ENCODE measurements at places on chromosomes 16 and 17.

GRCh38 chr17:38719943-38720641 is 10.0 kb upstream of the CISD3 start:
- no peak for DNase-seq

DNA sequence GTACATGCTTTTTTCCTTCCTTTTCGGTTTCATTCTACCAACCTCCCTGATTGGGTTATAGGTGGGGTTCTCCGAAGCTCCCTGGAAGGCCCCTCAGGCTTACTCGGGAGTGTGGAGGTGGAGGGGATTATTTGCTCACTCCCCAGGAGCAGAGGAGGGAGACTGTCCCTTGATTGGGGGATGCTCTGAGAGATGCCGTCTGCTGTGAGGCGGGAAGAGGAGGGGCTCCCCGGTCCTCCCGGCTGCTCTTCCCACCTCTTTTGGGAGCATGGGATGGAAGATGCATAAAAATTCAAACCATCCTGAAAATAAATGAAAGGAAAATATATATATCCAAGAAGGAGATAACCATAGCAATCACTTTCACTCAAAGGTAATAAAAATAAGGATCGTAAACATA is 16.1 kb upstream of the RPTOR start:
- no peak for DNase-seq

DNA sequence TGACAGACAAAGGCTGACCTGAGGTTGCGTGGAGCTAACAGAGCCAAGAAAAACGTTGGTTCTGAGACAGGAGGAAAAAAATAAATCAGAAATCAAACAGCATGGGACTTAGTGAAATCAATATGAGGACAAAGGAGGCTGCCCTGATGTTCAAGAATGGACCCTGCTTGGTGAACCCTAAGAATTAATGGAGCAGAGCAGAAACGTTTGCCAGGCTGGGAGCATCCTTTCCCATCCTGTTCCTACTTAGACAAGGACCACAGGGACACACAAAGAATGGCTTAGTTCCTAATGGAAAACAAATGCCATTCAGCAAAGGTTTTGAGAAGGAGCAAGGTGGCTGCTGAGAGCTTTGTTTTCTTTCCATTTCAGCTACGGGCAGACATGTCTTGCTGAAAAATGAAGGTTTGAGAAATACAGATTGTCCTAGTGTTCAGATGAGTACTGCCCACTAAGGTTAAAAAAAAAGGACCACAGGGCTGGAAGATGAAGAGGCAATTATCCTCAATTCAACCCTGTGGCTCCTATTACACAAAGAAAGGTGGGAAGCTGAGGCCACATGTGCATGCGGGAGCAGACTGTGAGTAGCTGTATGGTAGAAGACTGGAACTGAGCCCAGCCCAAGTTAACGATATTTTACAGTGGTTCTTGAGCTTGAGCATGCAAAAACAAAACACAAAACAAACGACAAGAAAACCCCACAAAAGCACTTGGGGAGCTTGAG is 230.1 kb downstream of the SLC39A11 start:
- DNase-seq: no peak

- DNase-seq: no peak
Measured at GRCh38 chr17:55444471-55445441, 23.1 kb upstream of the MMD start.

- no peak for DNase-seq
Measured at GRCh38 chr17:76834870-76835269, 33.3 kb upstream of the MGAT5B start.

GRCh38 chr16:48834576-48834975 is 224.6 kb upstream of the N4BP1 start:
- no peak for DNase-seq

- no peak for DNase-seq
Measured at GRCh38 chr17:66541461-66542128, 239.2 kb downstream of the PRKCA start.

DNA sequence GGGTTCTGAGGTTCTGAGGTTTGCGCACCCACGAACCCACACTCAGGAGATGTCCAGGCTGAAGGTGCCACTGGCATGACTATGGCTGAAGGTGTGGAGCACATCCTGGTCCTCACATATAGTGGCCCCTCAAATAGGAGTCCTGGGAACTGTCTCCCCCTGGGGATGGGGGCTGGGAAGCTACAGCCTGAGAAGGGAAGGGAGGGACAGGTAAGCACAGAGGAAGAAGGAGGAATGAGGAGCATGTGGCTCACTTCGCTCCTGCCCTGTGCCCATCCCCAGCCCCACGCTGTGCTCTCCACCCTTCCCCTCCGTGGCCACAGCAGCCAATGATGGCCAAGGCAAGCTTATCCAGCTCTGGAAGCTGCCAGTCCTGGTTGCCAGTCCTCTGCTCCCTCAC is 123.9 kb upstream of the LHX1 start:
- DNase-seq: no peak

DNA sequence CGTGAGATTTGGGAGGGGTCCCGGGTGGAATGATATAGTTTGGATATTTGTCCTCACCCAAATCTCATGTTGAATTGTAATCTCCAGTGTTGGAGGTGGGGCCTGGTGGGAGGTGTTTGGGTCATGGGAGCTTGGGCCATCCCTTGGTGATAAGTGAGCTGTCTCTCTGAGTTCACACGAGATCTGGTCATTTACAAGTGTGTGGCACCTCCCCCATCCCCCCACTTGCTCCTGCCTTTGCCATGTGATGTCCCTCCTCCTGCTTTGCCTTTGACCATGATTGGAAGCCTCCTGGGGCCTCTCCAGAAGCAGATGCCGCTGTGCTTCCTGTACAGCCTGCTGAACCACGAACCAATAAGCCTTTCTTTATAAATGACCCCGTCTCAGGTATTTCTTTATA is 21.3 kb upstream of the BAIAP2 start:
- no peak for DNase-seq

- DNase-seq: no peak
Measured at GRCh38 chr16:15450624-15451023, 16.2 kb downstream of the BMERB1 start.

DNA sequence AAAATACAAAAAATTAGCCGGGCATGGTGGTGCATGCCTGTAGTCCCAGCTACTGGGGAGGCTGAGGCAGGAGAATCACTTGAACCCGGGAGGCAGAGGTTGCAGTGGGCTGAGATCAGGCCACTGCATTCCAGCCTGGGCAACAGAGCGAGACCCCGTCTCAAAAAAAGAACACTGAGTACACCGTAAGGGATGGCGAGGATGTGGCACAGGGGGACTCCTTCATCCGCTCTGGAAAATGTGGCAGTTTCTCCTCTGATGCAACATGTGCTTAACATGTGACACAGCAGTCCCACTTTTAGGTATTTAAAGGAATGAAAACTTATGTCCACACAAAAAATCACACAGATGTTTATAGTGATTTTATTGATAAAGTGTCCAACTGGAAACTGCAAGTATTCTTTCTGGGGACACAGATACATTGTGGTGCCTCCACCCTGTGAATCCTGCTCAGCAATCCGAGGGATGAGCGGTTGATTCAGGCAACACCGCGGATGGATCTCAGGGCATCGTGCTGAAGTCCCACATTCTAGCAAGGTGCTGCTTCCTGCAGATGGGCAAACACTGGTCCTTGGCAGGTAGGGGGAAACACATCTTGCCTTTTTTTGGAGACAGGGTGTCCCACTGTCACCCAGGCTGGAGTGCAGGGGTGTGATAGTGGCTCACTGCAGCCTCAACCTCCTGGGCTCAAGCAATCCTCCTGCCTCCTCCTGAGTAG is 3.5 kb upstream of the C16orf95 start:
- no peak for DNase-seq

DNA sequence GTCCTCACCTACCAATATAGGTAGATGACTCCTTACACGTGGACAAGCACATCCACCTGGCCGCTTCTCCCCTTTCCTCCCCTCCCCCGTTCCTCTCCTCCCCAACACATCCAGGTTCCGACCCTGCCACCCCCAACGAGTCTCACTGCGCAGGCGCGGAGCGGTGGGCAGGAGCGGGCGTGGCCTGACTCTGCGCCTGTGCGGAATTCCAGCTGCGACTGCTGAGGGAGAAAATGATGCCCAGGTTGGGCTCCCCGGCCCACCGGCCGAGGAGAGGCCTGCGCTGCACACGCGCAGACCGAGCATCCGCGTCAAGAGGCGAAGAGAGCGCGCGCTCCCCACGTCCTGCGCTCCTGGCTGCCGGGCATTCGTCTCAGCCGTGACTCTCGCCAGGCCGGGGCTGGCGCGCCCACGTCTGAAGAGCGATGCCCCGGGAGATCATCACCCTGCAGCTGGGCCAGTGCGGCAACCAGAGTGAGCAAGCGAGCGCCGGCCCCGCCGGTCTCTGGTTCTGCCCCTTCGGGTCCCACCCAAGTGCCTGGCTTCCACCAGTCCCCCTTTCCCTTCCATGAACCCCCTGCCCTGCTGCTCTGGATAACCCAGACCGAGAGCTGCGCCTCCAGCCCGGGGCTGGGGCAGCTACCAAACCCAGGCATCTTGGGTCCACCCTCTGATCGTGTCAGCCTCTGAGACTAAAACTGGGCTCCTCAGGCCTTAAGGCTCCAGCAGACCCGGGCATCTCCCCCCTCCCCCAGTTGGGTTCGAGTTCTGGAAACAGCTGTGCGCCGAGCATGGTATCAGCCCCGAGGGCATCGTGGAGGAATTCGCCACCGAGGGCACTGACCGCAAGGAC is at the start of gene TUBG2:
Gene TUBG2 (plus strand): TSS at position 206 of the 853 bp plus-strand sequence. CDS start 220 bp downstream, at position 426.
- DNase-seq: peak; percentile 64

DNA sequence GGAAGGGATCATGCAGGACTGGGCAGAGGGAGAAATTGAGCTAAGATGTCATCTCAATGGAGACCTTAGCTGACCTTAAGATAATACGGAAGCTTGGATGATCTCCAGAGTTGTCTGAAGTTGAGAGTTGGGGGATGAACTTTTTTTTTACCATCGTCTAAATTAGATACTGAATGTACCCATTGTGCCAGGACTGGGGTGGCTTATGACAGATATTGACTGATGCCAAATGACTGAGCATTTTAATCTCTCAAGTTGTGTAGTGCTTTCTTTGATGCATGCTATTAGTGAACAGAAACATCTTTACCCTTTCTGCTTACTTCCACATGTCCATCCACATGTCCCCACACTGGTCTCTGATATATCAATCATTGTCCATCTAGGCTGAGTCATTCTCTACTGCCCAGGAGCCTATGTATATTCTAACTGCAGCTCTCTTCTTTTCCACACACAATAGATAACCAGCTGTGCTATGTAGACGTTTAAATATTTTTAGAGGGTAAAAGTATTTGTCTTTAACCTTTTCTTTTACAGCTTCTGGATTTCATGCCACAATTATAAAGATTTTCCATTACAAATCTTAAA is 60.2 kb upstream of the ZKSCAN2 start:
- DNase-seq: no peak

DNA sequence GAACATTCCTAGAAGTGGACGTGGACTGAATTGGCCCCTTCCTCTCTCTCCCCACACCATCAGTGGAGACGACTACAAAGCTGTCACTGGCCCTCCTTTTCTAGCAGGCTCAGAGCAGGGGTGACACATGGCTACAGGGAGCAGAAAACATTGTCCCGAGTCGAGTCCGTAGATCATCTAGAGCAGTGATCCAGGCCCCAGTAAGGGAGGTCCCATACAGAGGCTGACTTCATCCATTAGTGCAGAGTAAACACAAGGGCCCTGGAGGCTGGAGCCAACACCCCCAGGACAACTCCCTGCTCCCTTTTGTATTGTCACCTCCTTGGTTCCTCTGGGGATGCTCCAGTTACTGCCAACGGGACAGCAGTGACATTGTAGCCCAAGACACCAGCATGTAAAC is 130.7 kb downstream of the CMIP start:
- no peak for DNase-seq

GRCh38 chr16:2478279-2478678 is 3.4 kb downstream of the TBC1D24 start:
- no peak for DNase-seq

- DNase-seq: no peak
Measured at GRCh38 chr17:48386826-48387225, 43.2 kb downstream of the SKAP1 start.

DNA sequence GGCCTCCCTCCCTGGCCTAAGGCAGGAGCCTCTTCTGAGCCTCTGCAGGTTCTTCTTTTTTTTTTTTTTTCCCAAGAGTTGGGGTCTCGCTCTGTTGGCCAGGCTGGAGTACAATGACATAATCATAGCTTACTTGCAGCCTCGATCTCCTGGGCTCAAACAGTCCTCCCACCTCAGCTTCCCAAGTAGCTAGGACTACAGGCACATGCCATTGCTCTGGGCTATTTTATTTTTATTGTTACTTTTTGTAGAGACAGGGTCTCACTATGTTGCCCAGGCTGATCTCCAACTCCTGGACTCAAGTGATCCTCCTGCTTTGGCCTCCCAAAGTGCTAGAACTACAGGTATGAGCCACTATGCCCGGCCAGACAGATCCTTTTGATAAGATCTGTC is 32.6 kb downstream of the SBK1 start:
- DNase-seq: no peak

DNA sequence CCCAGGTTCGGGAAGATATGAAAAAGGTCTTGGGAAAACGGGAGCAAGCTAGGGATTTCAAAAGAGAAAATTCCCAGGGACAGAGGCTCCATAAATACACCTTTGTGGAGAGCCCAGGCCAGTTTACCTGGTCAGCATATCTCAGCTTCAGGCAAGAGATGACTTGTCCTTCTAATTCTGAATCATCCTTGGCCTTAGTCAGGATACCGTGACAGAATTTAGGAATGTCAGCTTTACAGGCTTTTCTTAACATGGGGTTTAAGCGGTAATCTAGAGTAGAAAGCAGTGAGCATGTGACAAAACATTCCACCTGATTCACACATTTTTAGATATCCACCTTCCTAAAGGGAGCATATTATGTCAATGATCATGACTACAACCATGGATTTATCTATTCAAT is 41.1 kb upstream of the CLEC18B start:
- no peak for DNase-seq

GRCh38 chr16:46812781-46813540 is 18.0 kb downstream of the C16orf87 start:
- no peak for DNase-seq

DNA sequence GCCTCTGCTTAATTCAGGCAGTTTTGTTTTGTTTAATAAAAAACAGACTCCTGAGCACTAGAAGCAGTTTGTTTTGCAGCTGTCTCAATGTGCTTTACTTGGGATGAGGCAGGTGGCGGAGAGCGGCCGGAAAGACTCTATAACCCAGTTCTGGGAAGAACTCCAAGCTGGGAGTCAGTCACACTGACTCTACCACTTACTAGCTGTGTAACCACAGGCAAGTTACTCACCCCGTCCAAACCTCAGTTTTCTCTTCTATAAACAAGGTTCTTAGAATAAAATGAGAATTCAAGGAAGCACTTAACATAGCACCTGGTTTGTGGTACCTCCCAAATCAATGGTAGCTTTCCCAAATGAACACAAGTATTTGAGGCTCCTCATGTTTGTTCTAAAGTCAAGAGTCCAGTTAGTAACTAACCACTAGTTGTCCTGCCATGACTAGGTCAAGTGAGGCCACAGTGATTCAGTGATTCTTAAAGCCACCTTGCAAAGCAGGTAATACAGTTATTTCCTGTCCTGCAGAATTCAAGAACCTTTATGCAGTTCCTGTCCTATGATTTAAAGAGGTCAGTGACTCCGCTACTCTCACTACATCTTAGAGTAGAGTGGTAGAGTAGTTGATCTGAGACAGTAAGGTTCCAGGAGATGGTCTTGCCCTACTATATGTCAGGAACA is 2.7 kb downstream of the TXNDC17 start:
- DNase-seq: no peak
